Stimulated activated CD8-positive, alpha-beta memory T cell treated with anti-CD3 and anti-CD28 coated beads, Interleukin-4, amount 100 ng/mL, for 1 hour (primary cell): ENCODE measurements at places on chromosomes 4 and X.

- no peak for DNase-seq
Measured at GRCh38 chrX:40012039-40012867, 85.5 kb downstream of the BCOR start.

GRCh38 chr4:32112891-32113290 is 1392.7 kb downstream of the PCDH7 start:
- DNase-seq, result no peak

GRCh38 chrX:86016139-86016538 is 31.2 kb downstream of the CHM start:
- no peak for DNase-seq

DNA sequence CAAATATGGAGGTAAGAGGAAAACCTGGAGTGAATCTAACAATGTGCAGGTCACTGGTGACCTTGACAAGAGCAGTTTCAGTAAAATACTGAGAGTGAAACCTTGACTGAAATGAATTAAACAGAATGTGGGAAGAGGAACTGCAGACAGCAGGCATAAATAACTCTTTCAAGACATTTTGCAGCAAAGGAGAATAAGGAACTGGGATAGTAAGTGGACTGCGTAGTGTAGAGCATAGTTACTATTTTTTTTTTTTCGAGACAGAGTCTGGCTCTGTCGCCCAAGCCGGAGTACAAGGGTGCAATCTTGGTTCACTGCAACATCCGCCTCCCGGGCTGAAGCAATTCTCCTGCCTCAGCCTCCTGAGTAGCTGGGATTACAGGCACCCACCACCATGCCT is 24.0 kb downstream of the RBMX start:
- no peak for DNase-seq

DNA sequence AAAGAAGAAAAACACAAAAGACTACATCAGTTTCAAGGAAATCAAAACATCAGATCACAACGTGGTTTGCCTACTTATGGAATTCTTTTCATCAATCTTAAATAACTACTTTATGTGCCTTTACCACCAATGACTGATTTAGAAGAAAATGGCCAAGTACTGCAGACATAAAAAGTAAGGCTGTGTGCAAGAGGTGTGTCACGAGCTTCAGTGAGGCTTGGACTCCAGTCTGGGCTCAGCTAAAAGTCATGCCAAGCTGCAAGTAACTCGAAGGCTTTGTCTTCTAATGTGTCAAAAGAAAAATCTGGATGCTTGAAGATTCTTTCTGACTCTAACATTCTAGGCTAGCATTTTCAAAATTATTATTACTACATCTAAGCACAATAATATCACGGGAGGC is 17.0 kb downstream of the PRSS12 start:
- DNase-seq, result no peak

DNA sequence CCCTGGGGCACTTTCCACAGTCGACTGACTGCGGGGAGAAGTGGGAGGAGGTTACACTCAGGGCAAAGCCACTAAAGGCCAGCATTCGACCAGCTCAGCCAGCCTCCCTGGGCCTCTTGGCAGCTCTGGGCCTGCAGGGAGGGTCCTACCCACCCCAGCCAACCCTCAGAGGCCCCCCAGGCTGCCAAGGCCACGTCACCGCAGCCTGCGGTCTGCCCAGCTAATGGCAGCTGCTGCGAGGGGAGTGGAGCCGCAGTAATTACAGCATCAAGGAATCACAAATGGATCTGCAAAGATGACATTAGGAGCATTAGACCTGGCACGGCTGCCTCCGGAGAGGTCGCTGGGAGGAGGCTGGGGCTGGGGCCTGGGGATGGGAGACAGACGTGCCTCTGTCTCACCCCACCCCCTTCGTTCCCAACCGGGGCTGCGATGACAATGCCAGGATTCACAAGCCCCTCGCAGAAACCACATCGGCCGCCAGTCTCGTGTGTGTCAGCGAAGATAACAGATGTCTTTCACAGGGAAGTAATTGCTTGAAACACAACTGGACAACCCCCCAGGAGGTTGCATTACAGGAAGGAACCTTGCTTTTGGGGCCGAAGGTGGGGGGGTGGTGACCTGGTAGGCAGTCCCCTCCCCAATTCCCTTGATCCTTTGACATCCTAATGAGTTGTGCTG is 367.6 kb downstream of the BCOR start:
- no peak for DNase-seq

GRCh38 chr4:98536631-98537030 is 121.8 kb downstream of the TSPAN5 start:
- DNase-seq, result no peak

DNA sequence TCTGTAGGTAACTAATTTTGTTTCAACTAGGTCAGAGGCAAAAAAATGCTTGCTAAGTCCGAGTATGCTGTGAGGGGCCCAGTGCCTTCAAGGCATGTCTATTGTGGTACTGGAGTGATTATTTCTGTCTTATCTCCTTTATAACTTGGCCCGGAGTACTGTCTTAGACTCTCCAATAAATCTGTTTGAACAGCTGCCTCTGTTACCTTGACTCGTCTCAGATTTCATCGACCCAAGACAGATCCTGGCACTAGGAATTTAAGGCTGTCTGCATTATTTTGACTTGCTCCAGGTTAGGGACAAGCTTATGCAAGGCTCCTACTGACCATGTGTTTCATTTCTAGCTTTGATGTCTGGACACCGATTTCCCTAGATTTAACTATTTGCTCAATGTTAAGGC is 41.1 kb upstream of the NKAP start:
- no peak for DNase-seq

DNA sequence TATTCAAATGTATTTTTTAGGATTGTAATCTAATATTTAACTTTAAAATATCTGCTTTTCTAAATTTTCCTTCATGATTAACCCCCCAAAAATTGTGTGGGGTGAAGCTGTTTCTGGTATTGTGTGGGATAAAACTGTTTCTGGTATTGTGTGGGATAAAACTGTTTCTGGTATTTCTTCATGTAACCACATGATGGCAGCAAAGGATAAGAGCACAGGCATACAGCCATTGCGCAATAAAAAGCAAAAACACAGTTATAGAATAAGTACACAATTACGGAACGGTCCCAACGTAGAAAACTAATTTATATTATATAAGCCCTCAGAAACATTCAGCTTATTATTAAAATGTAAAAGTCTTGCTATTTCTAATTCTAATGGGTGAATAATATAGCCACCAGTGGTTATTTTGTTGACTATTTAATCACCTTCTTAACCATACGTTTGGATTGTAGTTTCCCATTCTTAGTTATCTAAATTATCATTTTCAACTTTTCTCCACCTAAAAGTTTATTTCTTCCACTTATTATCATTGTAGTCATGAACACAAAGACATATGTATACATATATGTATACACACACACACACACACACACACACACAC is 333.9 kb upstream of the FSTL5 start:
- no peak for DNase-seq

- DNase-seq, result no peak
Measured at GRCh38 chr4:101103381-101104142, 243.8 kb downstream of the PPP3CA start.

DNA sequence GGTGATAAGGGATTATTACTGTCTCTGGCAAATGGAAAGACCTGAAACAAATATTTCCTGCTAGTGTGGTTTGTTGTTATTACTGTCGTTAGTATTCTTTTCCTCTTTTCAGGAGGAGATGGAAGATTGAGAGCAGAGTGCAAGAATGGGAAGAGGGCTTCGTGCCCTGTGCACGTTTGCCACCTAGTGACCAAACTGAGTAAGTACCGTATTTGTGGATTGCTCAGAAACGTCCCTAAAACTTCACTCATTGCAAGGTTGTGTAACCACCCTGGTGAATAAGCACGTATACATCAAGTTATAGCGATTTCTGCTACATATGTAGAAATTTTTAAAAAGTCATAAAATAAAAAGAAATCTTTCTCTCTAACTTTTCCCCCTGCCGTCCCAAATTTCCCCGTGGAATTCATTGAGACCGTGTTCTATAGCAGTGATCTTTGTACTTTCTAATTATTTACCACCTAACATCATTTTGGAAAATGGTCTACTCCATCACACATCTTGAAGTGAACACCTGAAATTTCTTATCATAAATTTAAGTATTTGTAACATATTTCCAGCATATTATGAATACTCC is 24.3 kb downstream of the LINC00632 start:
- DNase-seq, result no peak

GRCh38 chrX:149069899-149070298 is 435.2 kb downstream of the IDS start:
- DNase-seq, result no peak

DNA sequence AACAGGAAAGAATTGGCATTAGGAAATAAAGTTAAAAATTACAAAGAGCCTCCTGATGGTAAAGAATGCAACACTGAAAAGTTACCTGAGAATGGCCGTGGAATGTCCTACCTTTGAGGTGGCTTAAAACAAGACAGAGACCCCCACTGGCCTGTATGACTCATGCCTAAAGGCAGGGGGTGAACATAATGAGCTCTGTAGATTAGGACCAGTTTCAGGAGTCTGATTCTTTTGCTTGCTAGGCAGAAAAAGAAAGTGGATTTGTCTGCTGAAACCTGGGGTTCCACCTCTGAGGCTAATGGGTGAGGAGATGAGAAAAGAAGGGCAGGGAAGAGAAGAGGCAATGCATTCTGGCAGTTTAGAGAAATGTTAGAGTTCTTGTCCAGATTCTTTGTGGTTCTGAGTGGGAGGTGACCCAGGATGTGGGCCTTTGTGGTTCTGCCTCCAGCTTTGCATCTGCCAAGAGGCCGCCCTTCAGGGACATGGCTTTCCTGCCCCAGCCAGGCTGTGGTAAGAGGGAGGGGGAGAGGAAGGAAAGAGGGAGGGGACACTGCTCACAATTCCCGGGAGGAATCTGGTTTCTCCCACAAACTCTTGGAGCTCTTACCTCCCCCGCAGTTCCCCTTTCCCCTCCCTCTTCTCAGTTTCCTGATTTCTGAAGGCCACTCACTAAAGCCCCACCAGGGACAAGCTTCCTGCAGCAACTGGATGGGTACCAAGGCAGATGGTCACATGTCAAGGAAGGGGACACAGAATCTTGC is 109.6 kb downstream of the EFNB1 start:
- DNase-seq, result no peak
